Fibroblast of skin of scalp (primary cell): ENCODE measurements at places on chromosomes 11 and 22.
A peak's percentile ranks its signal among the peaks of the same experiment; 100 is the strongest.

GRCh38 chr22:46864314-46865051 lies 102.0 kb downstream of the TBC1D22A start:
- DNase-seq: no peak

GRCh38 chr11:44831605-44832394 lies 105.0 kb downstream of the TSPAN18 start:
- DNase-seq: no peak

DNA sequence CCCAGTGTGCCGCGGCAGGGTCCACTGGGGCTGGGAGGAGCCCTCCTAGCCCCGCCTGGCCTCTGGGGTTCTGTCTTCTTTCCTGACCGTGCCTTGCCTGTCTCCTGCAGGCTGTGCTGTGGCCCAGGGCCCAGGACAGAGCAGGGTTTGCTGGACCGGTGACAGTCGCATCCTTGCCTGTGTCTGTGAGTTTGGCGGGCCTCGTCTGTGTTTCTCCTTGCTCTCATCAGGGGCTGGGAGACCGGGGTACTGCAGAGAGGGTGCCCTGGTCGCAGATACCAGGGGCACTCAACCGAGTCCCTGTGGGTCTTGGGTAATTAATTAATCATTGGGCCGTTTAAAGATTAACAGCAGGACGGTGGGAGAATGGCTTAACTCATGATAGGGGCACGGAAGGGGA lies 29.9 kb downstream of the RPL3 start:
- no peak for DNase-seq

DNA sequence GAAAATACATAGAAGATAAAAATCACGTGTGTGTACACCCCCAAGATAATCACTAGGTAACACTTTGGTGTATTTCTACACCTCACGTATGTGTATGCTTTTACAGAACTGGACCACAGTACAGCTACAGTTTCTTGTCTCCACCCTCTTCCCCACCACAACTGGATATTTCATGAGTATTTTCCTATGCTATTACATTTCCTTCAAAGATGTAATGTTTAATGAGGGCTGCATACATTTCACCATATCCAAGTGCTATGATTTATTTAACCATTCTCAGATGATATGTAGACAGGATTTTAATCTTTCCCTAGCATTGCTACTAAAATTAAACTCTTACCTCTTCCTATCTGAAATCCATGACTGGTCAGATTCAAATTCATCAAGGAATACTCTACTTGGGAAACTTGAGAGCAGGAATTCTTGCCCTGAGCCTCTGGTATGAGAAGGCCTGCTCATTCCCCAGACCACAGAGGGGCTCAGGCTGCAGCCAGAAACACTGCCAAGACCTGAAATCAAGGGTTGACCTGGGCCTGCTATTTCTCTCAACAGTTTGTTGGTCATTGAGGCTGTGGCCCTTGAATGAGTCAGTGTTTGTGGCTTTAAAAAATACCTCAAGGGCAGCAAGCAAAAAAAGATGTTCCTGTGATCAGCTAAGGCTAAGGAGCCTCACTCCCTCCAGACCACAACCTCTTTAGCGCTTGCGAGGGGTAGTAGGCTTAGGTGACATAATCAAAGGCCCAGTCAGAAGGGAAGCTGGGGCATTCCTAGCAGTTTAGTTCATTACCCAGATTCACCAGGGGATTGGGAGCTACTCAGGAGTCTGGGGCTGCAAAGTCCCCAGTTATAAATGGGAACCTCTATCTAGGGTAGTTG lies 55.5 kb downstream of the ABTB2 start:
- peak; percentile 91 for DNase-seq

GRCh38 chr22:43849731-43850130 lies 12.6 kb downstream of the SULT4A1 start:
- no peak for DNase-seq

DNA sequence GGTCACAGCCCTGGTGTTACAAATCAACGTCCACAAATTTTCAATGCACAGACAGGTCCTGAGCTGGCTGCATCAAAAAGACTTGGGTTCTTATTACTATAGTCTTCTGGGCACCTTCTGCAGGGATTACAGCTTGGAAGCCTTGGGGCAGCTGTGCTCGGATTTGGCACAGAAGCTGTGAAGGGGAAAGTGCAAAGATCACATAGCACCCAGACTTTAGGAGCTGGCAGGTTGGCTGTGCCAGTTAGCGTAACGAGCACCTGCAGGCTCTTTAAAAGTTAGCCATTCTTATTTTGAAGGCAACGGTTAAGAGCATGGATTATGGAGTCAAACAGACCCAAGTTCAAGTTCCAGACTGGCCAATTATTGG lies 100.4 kb downstream of the ARL14EP start:
- no peak for DNase-seq

- peak; percentile 41 for DNase-seq
These were observed 19.1 kb upstream of the LINC01488 start for GRCh38 chr11:69462106-69462951.
